Esophagus mucosa (tissue), 1 donor: ENCODE measurements at places on chromosomes 6 and 20.

- ATAC-seq: no peak
These were observed 236.1 kb downstream of the KCNQ5 start for GRCh38 chr6:72857791-72858585.

- no peak for ATAC-seq
These were observed 88.7 kb downstream of the THBS2 start for GRCh38 chr6:169164986-169165385.

GRCh38 chr6:133242637-133243585, 1.8 kb downstream of the EYA4 start:
- no peak for ATAC-seq

- no peak for ATAC-seq
These were observed 59.5 kb downstream of the CTCFL start for GRCh38 chr20:57465486-57465885.

DNA sequence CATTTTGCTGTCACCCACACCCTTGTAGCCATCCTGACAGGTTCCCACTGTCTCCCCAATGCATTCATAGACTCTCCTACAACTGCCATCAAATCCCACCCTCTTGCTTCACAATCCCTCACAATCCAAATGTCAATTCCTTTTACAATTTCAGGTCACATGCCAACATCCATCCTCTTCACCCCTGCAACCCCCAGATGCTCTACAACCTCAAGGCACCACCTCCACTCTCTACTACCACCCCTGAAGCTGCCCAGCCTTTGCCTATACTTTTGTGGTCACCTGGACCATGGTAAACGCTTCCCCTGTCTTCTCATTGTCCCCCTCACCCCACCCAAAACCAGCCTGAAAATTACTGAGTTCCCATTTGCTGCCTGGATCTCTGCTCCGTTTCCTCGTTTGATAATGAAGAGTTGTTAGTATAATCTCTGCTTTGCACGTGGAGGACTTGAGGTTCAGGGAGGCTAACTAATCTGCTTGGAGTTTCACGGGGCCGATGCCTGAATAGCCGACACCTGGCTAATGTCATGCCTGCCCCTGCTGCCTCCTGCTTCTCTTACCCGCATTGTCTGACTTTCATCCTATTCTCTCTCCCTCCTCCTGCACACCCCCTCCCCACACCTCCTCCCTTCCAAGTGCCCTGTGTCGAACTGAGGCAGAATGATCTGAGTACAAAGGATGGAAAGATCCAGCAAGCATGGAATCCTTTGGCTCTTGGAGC, 82.4 kb upstream of the TOX2 start:
- ATAC-seq: no peak

DNA sequence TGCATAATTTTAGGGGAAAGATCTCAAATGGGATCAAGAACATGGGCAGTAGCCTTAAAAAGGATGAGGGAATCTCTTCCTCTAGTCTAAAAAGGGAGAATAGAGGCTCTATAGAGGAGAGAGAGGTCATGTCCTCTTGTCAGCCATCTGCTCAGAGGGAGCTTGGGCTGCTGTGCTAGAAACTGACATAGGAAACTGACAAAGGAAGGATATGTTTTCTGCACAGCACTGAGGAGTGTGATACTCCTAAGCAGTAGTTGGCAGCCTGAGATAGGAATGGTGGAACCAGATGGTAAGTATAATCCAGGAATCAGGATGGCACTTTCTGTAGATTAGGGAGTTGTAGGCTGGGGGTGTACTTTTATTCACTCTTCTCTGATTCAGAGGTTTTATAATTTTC, 59.2 kb downstream of the PTPRA start:
- no peak for ATAC-seq

- no peak for ATAC-seq
These were observed 48.5 kb downstream of the SLC22A1 start for GRCh38 chr6:160170018-160170680.

- ATAC-seq: no peak
These were observed 24.6 kb downstream of the COL11A2 start for GRCh38 chr6:33167374-33168283.

DNA sequence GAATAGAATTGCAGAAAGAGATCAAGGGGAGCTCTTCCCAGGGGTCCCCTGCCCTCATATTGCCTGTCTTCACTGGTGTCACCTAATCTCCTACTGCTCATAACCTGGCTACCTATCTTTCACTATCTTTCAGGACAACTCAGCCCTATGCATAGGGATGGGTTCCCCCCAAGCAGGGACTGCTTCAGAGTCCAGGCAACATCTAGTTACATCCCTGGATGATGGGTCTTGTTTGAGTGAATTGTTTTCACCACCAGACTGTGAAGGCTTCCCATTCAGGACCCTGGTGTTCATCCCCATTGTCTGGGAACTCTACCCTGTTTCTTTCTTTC, 850 bp upstream of the HECA start:
- ATAC-seq: no peak

- ATAC-seq: no peak
These were observed 28.7 kb downstream of the HM13 start for GRCh38 chr20:31542963-31543362.

- ATAC-seq: no peak
These were observed 1293.0 kb downstream of the GRIK2 start for GRCh38 chr6:102686461-102686860.

GRCh38 chr6:279341-280029, 12.8 kb upstream of the DUSP22 start:
- ATAC-seq: no peak

DNA sequence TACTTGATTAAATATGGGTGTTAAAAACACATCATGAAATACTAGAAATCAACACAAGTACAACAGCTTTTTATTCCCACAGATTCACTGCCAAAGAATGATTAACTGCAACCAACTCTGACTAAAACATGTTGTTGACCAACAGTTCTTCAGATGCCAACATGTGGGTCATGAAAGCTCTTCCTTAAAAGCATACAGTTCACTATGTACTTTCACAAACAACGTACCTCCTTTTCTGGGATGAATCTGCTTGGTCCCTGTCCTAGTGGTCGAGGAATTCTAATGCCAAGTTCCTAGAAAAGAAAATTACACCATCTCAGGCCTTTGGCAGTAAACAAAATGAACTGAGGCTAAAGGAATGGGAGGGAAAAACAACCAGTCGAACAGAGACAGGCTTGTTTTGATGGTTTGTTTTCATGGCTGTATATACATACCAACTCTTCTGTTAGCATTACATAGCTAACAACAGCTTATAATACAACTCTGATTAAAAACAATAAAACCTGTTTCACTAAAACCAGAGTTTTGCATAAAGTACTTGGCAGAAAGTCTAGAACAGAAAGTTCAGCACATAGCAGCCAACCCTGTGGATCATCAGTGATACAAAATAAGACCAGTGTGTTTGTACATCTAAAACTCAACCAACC, 92.5 kb downstream of the SESN1 start:
- peak; percentile 20 for ATAC-seq

- ATAC-seq: no peak
These were observed 51.4 kb upstream of the TNFAIP3 start for GRCh38 chr6:137815692-137816091.

DNA sequence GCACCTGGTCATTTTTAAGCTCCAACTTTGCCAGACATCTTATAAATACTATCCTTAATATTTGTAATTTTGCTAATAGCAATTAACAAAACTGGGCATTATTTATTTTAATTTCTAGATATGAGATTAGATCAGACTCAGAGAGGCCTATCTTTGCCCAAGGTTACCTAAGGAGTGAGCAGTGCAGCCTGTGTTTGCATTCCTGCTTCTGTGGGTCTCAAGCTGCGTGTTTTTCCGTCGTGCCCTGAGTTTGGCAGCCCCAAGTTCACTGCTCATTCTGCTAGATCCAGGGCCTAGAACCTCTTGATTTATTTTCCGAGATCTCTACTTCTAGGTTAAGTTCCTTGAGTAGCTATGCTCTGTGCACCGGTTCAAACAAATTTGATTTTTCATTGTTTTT, 11.0 kb upstream of the ADGRG6 start:
- no peak for ATAC-seq

DNA sequence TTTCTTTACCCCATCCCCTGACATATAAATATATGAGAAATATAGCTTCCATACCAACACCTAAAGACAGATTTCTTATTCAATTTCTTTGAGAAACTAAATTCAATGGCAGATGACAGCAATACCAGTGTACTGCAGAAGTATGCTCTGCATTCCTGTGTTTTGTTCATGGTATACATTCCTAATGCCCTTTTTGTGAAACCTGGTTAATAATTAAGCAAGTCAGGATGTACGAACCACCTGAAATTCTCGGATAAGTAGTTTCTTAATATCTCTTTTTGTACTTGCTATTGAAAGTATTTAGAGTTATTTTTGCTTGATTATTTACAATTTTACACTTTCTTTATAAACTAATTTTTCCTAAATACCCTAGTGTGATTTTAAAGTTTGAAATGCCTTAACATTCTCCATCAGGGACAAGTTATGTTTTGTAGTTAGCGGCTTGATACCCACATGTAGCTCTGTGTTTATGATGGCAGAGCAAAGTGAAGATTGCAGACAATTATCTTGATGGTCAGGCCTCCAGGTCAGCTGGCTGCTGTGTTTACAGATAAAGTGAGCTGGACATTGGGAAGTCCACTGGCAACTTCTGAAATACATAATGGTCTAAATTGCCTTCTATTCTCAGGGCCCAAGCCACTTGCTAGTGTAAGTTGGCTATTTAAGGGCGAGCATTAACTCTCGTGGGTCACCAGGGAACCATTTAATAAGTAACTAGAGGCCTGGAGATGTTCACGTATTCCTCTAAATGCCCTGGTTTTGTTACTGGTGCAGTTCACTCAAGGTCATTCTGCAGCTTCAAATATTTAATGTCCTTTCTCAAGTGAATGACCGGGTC, 58.2 kb downstream of the PLCB1 start:
- ATAC-seq: no peak

DNA sequence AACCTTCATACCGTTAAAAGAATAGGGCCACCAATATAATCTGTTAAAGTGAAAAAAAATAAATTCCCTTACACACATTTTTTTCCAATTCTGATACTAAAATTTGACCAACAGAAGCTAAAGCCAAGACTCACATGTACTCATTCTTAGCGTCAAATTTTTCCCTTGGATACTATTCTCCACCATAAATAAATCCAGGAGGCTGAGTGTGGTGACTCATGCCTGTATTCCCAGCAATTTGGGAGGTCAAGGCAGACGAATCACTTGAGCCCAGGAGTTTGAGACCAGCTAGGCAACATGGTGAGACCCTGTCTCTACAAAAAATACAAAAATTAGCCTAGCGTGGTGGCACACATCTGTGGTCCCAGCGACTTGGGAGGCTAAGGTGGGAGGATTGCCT, 43.9 kb downstream of the SCML4 start:
- no peak for ATAC-seq

- peak; percentile 67 for ATAC-seq
These were observed at the start of gene CLIC1 for GRCh38 chr6:31736021-31736767. Gene CLIC1 (minus strand): TSS chr6:31736530. CDS start chr6:31736300, 230 bp downstream.

DNA sequence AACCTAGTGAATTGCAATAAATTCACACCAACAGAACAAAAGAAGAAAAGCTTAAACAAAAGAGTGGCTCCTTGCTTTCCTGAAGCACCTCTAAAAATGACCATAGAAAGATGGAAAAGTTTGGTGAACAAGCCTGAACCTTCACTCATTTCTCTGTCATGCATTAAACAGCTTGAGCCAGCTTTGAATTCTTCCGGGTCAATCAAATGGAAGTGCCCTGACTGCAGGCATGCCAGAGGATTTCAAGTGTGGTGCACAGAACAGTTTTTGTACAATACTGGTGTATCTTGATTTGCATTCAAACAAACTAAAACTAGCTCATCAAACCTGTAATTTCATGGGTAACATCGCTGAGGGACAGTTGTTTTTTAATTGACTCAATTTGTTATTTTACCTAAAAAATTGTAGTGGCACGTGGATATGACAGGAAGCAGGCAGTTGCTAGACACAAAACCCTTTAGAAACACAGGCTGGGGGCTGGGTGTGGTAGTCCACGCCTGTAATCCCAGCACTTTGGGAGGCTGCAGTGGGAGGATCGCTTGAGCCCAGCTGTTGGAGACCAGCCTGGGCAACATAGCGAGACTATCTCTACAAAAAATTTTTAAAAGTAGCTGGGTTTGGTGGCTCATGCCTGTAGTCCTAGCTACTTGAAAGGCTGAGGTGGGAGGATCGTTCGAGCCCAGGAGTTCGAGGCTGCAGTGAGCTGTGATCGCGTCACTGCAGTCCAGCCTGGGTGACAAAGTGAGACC, 9.1 kb downstream of the CASS4 start:
- no peak for ATAC-seq

GRCh38 chr6:14466278-14466677, 348.7 kb downstream of the CD83 start:
- ATAC-seq: no peak

GRCh38 chr6:162363757-162364156, 363.8 kb downstream of the PRKN start:
- ATAC-seq: peak; percentile 35

DNA sequence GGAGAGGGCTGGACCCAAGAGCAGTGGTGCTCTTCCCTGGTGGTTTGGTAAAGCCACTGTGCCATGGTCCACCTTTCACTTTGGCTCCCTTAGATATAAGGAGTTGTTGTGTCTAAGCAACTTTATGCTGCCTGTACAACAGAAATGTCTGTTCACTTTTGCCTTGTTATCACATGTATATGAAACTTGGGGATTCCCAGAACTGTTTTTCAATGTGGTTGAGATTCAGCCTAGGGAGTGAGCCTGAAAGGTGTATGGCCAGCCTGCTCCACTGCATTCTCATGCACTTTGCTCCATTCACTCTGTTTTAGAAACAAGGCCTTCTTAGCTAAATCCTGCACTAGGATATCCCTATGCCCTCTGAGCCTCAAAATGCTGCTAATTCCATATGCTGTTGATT, 234.5 kb upstream of the THEMIS start:
- ATAC-seq: no peak

DNA sequence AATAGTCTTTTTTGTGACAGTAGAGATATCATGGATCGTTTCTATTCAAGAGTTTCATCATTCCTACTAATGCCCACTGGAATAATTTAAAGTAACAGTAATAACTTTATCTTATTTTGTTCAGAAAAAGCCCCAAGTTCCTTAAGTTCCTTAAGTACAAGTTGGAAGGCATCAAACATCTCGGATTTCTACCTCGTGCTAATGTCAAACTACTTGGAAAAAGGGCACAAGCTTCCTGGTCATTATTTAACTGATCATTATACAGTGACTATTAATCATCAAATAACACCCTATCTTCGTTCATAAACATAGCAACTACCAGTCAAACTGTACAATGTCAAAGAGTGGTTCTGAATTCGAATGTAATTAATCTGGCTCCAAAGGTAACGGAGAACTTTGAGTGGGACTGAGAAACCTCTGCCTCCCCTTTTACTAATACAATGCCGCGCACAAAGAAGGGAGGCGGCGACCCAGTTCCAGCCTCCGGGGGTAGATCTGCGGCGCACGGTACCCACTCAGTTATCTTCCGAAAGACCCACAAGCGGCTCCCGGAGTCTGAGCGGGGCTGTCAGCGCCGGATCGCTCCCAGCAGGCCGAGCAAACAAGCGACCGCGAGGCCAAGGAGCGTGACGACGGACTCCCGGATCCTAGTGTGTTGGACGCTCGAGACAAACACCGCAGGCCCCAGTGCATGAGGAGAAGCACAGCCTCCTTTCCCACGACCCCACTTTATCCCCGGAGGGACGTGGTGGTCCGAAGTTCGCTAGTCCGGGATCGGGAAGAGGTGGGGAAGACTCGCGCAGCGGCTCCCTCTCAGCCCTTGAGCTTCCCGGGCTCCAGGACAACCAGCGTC, 716 bp downstream of the SHPRH start:
- peak; percentile 33 for ATAC-seq
